Pancreas (tissue), 10 donors: ENCODE measurements at places on chromosomes 6 and 20.

- DNase-seq = no peak
These were observed 26.6 kb upstream of the MYT1 start for GRCh38 chr20:64137598-64138031.

- DNase-seq = no peak
These were observed 18.6 kb downstream of the MYH7B start for GRCh38 chr20:34974246-34974645.

GRCh38 chr6:88480816-88481215 lies 314.7 kb upstream of the CNR1 start:
- DNase-seq = no peak

GRCh38 chr6:122809001-122809400 lies 19.9 kb downstream of the SMPDL3A start:
- DNase-seq = no peak

GRCh38 chr20:24489193-24489592 lies 19.8 kb downstream of the SYNDIG1 start:
- DNase-seq = no peak

- no peak for DNase-seq
These were observed 41.7 kb downstream of the SYNE1 start for GRCh38 chr6:152595499-152595898.
